ENCODE measurements at places on chromosomes 7 and 10.

DNA sequence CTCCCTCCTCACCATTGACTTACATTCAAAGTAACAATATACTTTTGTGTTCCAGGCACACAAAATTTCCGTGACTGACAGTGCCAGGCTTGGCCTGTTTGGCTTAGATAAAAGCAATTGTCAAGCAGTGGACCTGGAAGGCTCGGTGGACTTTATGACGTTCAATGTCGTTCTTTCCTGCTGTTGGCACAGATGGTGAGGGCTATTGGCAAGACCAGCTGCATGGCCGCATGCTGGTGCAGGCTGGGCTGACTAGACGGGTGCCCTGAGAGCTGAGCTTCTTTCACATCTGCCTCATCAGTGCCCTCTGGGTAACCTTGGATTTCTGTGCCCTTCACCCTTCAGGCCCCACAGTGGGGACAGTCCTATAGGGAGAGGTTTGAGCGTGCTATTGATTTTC lies 45.2 kb downstream of the WIPF3 start:
- no peak for DNase-seq

DNA sequence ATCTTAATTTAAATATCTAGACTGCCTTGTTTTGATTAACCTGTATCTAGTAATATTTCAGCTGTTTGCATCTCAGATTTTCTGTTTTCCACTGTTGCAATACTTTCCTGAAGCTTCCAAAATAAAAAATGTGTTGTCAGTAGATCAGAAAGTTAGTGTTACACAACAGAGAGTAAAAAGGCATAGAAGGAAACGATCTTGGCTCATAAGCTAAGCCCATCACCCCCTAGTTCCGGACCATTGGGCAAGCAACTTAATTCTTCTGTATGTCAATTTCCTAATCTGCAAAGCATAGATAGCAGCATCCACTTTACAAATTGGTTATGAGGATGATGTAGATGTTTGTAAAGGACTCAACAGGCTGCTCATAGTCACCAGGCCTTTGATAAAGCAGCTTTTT lies 4.4 kb downstream of the PON3 start:
- DNase-seq = no peak

GRCh38 chr7:18045171-18045570 lies 17.5 kb upstream of the PRPS1L1 start:
- no peak for DNase-seq

GRCh38 chr10:13844651-13845050 lies 257.9 kb downstream of the PRPF18 start:
- DNase-seq = no peak

DNA sequence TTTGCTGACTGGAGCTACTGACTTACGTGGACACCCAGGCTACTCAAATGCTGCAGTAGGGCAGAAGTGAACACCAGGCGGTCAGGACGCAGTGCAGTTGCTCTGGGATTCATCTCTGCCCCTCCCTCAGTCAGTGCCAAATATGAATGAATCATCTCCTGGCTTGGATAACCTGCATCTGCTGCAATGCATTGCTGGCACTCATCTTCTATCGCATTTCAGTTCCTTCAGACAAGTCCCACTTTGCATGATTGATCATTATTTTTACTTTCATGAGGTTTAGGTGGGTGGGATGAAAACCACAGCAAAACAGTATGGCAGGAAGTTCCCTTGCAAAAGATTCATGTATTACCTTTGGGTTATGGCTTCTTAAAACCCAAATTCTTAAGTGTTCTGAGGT lies 224.6 kb upstream of the NRP1 start:
- no peak for DNase-seq

DNA sequence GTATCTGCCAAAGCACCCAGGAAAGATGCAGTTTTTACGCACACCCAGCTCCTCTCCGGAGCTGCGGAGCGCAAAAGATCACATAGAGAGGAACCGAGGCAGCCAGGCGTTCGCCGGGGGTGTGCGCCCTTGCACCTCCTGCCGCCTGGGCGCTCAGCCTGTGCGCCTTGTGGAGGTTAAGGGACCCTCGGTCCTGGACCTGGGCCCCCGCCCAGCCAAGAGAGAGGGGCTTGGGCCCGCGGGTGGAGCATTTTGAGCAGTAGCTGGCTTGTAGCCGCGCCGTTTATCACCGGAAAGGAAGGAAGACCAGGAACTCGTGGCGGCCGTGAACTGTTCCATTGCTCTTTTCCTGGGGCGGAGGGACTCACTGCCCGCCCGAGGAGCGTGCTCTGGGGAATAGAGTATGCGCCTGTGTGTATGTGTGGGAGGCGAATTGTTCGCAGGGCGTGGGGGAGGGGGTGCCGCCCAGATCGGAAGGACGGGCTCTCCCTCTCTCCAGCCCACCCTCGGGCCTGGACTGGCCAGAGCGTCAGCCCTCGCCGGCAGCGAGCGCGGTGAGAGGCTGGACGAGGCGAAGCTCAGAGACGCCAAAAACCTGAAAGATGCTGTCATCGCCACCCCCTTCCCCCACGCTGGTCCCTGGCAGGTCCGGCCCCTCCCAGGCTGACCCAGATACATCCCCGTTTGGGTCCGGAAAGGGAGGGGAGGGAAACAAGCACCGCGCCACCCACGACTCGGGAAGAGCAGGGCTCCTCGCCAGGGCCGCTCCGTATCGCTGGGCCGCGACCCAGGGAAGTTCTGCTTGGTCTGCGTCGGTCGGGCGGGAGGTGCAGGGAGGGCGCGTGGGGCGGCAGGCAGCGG lies 1.2 kb upstream of the WNT2 start:
- no peak for DNase-seq

DNA sequence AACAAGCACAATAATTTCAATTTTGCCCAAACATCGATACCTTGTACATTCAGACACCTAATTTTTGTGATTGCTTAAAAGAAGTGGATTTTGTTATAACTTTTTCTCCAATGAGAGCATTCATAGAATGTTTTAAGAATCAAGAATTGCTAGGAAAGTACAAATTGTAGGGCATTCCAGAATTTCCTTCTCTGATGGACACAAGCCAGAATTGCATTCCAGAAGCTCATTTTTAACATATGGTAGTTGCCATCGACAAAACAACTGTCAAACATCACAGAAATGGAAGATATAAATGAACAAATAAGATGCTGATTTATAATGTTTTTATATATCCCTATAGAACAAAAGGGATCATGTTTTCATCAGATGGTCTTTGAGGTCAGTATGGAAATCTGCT lies 258.4 kb upstream of the NPVF start:
- no peak for DNase-seq

- no peak for DNase-seq
These were observed 143.1 kb upstream of the LRRTM3 start for GRCh38 chr10:66782776-66783175.

GRCh38 chr10:72875250-72876055 lies 18.1 kb upstream of the OIT3 start:
- DNase-seq = no peak

- DNase-seq = no peak
These were observed 669.5 kb upstream of the GRM3 start for GRCh38 chr7:85974176-85974575.

GRCh38 chr10:73247509-73248258 lies 629 bp upstream of the DNAJC9 start:
- no peak for DNase-seq

DNA sequence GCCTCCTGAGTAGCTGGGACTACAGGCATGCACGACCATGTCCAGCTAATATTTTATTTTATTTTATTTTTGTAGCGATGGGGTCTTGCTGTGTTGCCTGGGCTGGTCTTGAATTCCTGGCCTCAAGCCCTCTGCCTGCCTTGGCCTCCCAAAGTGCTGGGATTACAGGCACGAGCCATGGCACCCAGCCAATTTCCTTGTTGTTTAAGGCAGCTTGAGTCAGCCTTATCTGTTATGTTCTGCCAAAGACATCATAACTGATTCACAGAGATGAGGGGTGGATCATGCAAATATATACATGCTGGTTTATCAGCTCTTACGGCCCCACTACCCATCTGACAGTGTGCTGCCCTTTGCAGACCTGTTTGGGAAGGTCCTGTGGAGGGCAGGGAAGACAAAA lies 826.7 kb downstream of the TYW1 start:
- no peak for DNase-seq

GRCh38 chr7:831596-832166 lies 595 bp upstream of the SUN1 start:
- no peak for DNase-seq

GRCh38 chr10:6579904-6580278 lies at the start of gene PRKCQ:
TSS of gene PRKCQ (minus strand) at chr10:6580276. CDS start at chr10:6515135, 65,141 bp downstream.
- no peak for DNase-seq

Measured in right renal cortex interstitium (tissue), 3 donors.